ENCODE measurements at places on chromosomes 2 and 18.

DNA sequence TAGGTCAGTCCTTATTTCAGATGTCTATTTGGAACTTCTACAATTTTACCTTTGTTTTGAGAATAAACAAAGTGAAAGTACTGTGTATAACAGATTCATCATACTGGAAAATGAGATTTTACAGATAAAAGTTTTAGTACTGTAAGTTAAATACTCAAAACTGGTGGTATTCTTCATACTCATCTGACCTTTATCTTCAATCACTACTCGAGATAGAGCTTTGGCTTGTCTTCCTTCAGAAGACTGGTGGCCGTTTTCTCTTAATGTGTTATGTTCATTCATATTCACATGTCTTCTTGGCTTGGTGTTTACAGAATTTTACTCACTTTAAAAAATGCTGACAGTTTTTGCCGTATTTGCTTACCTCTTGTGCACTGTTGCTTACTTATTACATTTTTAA lies 2.1 kb downstream of the SPOPL start:
- DNase-seq, result no peak

DNA sequence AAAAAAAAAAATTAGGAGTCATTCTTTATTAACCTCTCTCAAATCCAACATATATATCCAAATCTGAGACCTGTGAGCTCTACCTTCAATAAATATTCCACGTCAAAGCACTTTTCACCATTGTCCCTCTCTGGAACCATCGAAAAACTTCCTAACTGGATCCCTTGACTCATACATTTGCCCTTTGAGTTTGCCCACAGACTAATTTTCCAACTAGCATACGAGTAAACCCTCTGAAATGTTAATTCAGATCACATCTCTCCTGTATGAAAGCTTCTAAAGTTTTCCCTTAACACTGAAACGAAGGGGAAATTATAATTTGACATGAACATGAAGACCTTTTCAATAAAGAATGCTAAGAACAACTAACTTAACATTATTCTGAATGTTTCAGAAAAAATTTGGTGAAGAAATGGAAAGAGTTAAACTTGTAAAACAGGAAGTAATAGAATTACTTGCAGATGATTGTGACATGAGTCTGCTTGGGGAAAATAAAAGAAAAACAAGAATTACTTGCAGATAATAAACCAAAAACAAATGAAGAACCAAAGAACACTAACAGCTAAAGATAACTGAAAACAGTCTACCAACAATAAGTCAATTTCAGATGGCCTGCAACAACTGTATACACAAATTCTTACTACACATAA lies 110.6 kb downstream of the C2orf74 start:
- no peak for DNase-seq

DNA sequence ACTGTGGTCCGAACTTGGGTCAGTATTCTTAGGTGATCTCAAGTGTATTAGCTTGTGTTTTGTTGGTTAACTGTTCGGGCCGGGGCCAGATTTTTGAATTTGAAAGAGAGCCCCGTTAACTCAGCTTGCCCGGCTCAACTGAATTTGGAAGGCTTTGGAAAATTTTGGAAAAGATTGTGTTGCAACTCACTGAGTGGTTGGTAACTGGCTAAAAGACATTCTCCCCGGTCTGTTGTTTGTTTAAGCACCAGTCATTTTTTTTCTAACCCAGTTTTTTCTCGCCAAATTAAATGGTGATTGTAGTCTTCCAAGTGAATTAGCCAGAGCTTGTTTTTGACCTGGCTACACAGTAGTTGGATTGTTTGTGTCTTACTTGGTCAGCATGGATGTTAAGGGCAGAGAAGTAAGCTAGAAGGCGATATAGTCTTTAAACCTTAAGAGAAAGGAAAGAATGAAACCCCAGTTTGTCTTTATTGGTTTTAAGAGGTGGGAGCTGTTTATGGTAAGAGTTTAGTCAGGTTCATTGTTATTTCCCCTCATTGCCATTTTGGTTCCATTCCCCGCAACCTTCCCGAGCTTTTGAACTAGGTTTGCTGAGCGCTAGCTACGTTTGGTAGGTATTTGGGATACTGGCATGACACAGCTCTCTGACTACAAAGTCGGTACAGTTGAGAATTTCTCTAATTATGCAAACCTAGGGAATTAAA lies 2.4 kb downstream of the MAP4K4 start:
- DNase-seq, result no peak

DNA sequence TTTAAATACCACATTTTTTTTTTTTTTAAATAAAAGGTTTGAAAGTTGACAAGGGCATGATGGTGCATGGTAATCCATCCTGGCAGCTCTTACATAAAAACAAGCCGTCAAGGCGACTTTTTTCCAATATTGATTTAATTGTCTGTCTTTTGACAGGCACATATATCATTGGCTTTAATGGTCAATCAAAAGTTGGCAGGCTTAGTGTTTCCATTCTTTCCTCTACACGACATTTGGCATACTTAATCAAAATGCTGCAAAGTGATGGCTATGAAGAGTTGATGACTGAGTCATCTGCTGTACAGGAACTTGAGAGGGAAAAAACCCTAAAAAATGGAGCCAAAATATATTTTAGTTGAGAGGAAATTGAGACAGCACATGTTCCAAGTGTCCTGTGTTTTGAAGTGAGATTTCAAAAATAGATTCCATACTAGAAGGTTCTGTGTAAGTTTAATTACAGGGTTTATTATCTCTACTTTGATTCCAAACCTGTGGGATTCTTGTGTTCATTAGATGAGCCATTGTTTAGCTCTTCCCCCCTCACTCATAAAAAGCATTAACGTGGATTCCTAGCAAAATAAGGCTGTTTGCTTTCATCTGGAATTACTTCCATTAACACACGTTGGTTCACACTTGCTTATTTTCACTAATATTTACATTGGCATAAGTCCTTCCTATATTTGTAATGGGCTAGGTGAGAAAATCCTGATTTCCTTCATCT lies 3.2 kb downstream of the TSHZ1 start:
- no peak for DNase-seq

DNA sequence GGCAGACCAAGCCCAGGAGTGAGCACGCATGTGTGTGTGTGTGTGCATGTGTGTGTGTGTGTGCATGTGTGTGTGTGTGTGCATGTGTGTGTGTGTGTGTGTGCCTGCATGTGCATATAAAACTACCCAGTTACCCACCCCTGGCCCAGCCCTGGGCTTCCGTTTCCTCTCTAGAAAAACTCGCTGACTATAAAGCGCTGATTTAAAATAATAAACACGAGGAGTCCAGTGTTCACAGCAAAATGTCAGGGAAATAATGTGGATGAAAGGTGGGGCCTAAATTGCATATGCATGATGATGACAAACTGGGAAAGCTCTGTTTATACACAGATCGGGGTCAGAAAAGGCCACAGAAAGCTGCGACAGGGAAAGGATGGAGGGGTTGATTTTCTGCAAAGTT lies 7.5 kb downstream of the ADCY3 start:
- DNase-seq, result no peak

DNA sequence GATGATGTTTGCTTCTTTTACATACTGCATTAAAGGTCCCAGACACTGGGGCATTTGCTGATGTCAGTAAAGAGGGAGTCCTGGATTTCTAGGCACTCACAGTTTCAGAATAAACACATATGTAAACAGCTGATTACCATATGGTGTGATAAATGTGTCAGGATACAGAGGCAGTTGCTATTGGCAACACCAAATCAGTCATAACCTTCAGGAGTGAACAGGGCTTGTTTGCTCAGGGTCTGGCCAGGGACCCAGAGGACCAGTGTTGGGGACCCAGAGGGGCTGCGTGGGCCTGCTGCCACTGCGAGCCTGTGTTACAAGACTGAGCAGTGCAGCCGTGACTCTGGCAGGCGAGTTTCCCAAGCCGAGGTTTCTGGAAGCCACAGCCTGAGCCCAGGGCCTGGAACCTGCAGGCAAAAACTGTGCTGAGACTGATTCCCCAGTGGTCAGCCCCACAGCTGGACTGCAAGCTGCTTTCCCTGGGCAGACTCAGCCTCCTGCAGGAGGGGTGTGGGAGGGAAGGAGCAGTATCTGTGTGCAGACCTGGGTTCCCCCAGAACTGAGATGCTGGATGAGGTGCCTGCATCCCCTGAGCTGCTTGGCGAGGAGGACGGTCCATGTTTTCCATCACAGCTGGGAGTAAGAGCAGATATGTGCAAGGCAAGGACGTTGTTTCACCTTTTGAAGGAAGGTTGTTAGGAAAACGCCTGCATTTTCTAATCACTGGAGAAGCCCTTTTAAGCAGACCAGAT lies 23.6 kb downstream of the ASAP2 start:
- no peak for DNase-seq

- DNase-seq, result no peak
Measured at GRCh38 chr2:23685181-23685580, 241.7 kb downstream of the ATAD2B start.

GRCh38 chr2:225074366-225074765 lies 32.1 kb upstream of the DOCK10 start:
- DNase-seq, result no peak

GRCh38 chr2:119871725-119872124 lies 112.0 kb downstream of the PTPN4 start:
- DNase-seq, result no peak

- no peak for DNase-seq
Measured at GRCh38 chr18:36141576-36141975, 11.9 kb downstream of the ELP2 start.

- DNase-seq, result no peak
Measured at GRCh38 chr18:78069784-78070664, 820.4 kb downstream of the GALR1 start.

DNA sequence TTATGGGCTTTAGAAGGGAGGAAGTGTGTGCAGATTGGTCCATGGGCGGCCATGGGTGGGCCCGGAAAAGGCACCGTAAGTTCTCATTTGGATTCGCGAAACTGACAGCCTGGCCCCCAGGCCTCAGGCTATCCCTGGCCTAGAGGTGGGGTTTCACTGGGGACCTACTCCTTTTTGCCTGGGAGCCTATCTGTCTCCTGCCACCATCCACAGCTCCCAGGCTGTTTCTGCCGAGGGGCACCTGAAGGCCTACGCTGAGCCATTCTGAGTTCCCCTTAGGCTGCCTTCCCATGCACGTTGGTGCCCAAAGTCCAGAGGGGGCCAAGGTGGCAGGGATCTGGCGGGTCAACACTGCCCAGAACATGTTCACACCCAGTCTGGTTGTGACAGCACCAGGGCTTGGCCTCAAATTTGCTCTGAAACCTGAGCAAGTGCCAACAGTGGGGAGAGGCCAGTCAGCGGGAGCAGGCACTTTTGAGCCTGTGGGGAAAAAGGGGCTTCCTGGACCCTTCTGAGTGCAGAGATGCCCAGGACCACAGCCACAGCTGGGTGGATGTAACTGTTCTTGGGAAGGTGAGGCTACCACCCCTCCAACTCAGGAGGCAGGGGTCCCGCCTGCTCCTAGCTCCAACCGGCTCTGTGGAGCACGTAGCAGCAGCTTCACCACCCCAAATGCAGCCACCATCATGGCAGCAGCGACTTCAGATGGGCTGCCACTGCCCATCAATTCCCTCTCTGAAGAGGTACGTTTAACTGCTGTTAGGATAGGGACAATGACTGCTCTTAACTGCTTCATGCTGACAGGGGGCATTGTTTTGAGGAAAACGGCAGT lies 73.6 kb upstream of the ZNF804A start:
- DNase-seq, result no peak

GRCh38 chr2:23326330-23326729 lies 58.6 kb upstream of the KLHL29 start:
- no peak for DNase-seq

- no peak for DNase-seq
Measured at GRCh38 chr2:4668381-4668780, 965.0 kb downstream of the DCDC2C start.

DNA sequence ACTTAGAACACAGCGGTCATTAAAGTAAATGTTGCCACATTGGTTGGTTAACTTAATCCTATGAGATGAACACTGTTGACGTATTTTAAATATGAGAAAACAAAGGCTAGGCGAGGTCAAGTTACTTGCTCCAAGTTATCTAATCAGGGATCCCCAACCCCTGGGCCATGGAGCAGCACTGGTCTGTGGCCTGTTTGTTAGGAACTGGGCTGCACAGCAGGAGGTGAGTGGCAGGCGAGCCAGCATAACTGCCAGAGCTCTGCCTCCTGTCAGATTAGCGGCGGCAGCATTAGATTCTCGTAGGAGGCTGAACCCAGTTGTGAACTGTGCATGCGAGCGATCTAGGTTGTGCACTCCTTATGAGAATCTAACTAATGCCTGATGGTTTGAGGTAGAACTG lies 878.9 kb downstream of the CPS1 start:
- no peak for DNase-seq

DNA sequence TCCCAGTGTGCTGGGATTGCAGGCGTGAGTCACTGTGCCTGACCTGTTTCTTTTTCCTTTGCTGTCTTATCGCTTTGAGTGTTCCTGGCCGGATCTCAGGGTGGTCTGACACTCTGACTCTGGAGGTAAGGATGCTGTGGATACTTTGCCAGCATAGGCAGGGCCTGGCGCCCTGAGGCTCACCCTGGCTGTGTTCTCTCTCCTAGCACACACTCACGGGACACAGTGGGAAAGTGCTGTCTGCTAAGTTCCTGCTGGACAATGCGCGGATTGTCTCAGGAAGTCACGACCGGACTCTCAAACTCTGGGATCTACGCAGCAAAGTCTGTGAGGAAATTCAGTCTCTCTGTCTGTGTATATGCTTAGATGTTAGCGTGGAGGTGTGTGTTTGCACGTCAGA lies 18.0 kb upstream of the SAG start:
- DNase-seq, result no peak

DNA sequence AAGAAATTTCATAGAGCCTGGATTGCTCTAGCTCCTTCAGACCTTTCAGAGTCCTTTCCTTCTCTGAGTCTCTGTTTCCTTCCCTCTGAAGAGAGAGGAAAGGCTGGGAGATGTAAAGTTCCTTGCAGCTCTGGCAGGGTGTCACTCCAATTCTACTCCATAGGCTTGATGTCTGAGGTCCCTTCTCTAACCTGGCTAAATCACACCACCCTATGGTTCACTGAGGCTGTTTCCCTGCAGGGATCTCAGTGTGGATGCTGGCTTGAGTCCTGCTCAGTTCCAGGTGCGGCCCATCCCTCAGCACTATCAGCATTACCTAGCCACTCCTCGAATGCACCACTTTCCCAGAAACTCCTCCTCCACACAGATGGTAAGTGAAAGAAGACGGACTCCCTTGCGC lies 209.7 kb downstream of the LOXHD1 start:
- DNase-seq, result no peak

Measured in stimulated activated CD8-positive, alpha-beta memory T cell treated with anti-CD3 and anti-CD28 coated beads, Interleukin-7, amount 100 ng/mL, for 1 hour (primary cell).